ENCODE measurements at places on chromosomes 2 and 18.

DNA sequence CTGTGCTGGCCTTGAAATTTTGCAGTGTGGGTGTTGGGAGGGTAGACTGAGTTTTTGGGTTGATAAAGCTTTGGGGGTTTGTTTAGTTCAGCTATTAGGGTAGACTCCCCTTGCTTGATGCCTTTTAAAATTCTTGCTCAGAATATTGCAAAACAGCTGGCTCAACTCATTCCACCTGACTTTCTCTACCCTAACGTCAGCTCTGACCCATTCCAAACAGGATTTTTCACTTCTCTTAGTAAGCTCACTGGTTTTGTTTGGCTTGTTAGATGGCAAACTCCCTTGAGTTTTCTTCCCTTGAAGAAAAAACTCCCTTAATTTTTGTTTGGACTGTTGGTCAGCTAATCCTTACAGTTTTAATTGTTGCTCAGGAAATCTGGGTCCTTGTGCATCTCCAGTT lies 195.1 kb upstream of the DTNA start:
- no peak for DNase-seq

GRCh38 chr2:46893269-46893939 lies 22.2 kb downstream of the MCFD2 start:
- DNase-seq: no peak

GRCh38 chr18:56647951-56648893 lies 2.9 kb upstream of the WDR7 start:
- no peak for DNase-seq

DNA sequence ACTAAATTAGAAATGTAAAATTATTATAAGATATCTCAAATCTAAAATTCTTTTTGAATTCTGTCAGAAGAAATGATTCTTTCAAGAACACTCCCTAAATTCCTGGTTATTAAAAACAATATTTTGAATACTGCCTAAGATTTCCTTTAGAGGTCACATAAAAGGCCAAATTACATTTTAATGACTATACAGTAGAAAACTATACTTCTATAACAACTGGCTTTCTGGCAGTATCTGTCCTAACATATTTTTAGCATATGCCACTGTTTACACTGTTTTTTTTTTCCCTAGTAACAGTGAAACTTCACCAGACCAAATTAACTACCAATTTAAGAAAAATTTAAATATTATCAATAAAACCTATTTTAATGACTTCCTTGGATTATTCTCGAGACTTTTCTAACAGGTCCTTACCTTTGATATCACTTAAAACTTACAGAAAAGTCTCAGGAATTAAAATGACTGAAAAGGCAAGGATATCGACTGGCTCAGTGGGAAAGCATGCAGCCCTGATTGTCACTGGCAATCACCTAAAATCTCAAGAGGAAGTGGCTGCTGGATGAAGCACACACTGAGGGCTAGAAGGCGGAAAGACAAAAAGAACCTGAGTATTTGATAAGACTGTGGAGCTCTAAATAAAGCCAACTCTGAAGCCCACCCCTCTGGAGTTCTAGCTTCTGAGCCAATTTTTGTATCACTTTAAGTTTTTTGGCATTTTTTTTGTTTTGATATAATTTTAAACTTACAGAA lies 59.6 kb downstream of the SPIRE1 start:
- DNase-seq: no peak

DNA sequence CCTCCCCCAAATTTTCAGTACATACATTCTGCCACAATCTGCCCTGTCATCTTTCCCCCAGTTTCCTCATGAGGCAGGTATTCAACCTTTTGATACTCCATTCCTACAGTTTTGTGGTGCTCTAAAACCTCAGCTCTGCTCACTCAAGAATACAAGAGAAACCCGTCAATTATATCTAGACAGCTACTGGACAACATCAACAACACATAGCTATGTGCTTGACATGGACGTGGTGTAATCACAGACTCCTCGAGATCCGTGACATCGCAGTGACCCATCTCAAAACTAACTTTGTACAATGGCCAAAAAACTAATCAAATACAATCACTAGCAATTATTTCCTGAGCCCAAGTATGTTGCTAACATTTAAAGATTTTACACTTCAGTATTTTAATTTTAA lies 23.6 kb downstream of the WDSUB1 start:
- no peak for DNase-seq

- DNase-seq: no peak
These were observed 130.1 kb upstream of the GALNT5 start for GRCh38 chr2:157127249-157128012.

DNA sequence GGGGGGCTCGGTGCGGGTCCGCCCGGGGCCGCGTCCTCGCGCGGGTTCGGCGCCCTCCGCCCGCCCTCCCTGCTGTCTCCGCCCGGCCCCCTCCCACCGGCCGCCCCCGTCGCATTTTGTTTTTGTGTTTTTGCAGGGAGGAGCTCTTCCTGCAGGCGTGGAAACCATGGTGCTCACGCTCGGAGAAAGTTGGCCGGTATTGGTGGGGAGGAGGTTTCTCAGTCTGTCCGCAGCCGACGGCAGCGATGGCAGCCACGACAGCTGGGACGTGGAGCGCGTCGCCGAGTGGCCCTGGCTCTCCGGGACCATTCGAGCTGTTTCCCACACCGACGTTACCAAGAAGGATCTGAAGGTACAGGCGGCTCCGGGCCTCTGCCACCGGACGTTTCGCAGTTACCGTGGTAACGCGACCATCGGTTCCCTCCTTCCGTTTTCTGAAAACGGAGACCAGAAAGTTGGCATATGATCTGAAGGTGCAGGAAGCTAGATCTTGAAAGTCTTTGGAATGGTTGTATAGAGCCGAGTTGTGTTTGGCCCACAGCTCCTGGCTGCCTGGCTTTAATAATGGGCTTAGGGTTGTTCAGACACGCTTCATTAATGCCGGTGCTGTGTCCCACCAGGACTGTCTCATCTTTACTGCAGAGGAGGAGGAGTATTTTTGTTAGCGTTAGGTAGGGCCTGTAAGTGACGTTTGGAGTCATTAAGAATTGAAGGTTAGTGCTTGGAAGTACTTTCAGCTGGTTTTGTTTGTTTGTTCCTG lies 891 bp downstream of the KDM3A start:
- no peak for DNase-seq

DNA sequence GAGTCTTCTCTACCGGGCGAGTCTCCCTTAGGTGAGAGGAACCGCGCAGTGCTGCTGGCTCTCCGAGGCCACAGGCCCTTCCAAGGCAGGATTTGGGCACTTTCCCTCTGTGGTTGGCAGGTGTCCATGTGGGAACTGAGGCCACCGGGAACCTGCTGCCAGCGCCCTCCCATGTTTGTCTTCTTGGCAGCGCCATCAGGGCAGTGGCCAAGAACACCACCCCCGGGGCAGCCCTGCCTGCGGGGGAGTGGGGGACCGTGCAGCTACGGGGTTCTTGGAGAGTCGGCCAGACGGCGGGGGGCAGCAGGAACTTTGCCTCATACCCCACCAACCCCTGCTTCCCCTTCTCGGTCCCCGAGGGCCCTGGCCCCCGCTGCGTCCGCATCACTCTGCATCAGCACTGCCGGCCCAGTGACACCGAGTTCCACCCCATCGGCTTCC lies 10.0 kb downstream of the CAPN10 start:
- DNase-seq: no peak

GRCh38 chr18:54939361-54939917 lies 19.8 kb downstream of the CCDC68 start:
- no peak for DNase-seq

DNA sequence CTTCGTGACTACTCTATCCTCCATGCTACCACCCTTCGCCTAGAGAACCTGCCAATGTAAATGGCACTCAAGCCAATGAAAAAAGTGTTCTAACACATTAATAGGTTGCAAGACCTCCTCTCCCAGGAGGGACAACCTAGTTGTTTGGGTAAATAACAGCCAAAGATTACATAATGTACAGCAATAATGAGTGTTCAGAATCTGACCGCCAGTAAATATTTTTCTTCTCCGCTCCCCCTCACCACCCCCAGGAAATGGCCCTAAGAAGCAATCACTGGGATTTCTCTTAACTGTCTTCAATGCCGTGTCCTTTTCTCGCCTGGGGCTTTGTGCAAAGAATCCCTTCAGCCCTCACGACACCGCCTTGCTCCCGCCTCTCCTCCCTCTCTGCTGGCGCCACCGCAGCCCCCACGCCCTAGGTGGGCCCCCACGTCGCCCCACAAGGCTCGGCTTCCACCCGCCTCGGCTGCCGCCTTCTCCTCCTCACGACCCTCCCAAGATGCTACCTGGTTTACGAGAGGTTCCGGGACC lies 458 bp downstream of the HYCC2 start:
- DNase-seq: no peak

GRCh38 chr2:223537651-223538601 lies 64.2 kb downstream of the SCG2 start:
- DNase-seq: no peak

- DNase-seq: no peak
These were observed 116.4 kb downstream of the ZNF516 start for GRCh38 chr18:76378526-76379215.

GRCh38 chr2:73995810-73996209 lies 11.1 kb downstream of the TET3 start:
- no peak for DNase-seq

DNA sequence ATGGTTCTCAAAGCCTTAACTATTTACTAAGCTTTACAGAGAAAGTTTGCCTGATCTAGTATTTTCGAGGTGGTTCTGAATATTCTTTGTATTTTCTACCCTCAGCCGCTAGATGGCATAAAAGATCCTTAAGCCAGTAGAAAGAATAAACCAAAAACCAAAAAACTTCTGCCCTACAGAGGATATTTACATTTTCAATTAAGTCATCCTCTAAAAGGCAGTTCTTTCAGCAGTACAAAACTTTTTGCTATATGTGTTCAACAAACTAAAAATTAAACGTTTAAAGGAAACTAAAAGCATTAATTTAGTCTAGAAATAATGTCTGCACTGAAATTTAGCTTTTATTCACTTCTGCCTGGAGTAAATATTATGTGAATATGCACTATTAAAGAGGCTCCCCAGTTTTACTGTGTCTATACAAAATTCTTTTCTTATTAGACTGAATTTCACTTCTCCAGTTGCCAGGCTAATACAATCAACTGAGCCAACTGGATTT lies 297.5 kb downstream of the PIEZO2 start:
- no peak for DNase-seq

- no peak for DNase-seq
These were observed 66.7 kb downstream of the ETAA1 start for GRCh38 chr2:67463810-67464209.

GRCh38 chr2:189221811-189222467 lies 42.4 kb upstream of the COL5A2 start:
- no peak for DNase-seq

GRCh38 chr18:79568543-79569205 lies 110.9 kb upstream of the CTDP1 start:
- no peak for DNase-seq

DNA sequence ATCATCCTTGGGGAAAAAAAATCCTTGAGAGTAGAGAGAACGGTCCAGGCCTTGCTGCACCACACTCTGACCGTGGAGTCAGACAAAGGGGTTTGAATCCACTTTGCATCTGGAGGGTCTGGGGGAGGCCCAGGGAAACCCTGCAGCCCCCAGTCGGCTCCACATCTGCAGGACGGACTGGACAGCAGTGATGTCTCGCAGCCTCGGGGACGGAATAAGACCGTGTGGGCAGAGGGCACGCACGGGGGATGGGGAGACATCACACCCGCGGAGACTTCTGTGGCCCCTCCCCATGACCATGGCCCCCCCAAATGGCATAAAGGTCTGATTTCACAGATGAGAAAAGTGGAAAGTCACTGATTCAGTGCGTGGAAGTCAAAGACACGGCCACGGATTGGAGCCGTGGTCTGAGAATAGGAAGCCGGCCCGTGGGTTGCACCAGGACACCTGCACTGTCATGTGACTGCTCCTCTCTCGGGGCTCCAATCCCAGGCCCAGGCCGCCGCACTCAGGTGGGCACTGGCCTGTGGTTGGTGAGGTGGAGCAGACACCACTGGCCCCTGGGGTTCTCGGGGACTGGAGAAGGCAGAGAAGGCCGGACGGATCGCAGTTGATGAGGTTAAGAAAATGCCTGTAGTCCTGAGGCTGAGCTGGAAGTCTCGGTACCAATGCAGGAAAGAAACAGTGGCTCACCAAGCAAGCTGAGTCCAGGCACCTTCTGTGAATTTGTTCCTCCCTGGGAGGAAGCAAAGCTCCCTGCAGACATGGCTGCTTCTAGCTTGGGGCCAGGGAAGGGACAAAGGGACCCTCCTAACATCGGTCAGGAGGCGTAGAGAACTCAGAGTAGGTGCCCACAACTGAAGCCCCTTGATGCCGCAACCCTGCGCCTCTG lies 61.8 kb downstream of the RTP5 start:
- no peak for DNase-seq

GRCh38 chr2:65668744-65669143 lies 236.3 kb upstream of the SPRED2 start:
- no peak for DNase-seq

DNA sequence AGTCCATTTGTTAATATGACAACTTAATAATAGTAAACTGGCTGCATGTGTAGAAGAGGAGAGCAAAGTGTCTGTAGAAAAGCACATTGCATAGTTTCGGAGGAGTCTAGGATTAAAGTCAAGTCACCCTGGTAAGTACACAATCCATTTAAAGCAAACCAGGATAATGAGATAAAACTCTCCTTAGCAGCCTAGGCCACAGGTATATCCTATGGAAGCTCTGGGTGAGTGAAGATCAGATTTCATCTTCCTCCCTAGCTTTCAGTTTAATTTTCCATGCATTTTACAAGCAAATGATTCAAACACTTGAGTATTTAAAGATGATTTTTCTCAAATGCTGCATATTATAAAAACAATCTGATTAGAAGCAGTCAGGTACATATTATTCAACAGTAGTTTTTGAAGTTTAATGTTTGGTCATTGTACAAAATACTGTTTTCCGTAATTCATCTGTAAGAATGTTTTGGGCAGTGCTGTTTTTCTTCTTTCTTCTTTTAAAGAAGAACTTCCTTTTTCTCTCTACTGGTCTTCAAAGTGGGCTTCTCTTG lies 10.2 kb downstream of the CERS6 start:
- DNase-seq: no peak

DNA sequence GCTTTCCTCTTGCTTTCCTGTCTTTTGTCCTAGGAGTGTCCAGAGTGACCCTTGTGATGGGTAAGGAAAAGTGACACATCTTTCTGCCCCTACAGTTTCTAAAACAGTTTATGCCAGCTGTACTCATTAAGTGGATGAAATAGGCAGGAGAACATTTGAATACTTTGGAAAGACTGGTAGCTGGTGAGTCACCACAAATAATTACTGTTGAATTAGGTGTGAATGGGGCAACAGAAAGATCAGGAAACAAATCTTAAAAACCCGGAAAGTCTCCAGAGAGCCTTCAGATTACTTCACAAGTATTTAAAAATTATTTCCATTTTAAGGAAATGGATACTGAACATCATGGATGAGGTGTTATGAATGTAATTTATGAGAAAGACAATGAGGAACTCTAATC lies 278.5 kb downstream of the CLIP4 start:
- DNase-seq: no peak

DNA sequence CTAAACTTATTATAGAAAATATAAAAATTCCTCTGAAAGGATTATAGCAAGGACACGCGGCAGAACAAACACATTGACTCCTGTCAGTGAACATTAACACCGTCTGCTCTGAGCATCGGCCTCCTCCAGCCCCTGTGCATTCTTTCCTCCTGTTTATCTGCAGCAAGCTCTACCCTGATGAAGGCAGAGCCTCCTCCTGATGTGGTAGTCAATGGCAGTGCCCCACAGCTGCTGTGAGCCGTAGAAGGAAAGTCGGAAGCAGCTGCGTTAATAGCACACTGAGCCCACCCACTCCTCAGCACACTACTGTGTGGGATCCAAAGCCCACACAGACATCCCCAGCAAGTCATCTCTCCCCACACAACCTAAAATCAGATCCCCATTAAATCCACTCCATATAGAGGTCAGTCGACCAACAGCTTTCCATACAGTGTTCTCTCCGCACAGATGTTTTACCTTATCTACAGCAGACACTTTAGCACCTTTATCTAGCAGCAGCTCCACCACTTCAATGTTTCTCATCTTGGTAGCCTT lies 41.0 kb downstream of the KIDINS220 start:
- DNase-seq: no peak
